D721Med (cell line): ENCODE measurements at places on chromosomes 13 and 19.
A peak's percentile ranks its signal among the peaks of the same experiment; 100 is the strongest.

- DNase-seq = no peak
These were observed 7.5 kb downstream of the DNM2 start for GRCh38 chr19:10725415-10725814.

- no peak for DNase-seq
These were observed 131.5 kb downstream of the GPC5 start for GRCh38 chr13:91529739-91530482.

GRCh38 chr13:33207615-33207961, 78.0 kb downstream of the STARD13 start:
- no peak for DNase-seq

DNA sequence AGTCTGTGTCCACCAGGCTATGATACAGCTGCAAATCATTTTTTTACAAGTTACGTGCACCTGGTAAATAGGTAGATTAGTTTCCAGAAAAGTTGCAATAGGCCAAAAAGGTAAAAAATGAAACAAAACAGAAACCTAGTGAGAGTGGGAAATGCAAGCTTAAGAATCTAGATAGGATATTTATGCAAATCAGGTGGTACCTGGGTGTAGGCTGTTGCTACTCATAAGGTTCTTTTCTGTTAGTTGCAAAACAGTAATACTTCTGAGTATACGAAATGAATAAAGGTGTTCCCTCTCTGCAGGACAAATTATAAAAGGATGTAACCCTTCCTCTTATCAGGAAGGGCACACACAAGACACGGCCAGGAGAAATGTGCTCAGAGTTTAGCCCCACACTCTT, 97.9 kb downstream of the UGGT2 start:
- DNase-seq = no peak

DNA sequence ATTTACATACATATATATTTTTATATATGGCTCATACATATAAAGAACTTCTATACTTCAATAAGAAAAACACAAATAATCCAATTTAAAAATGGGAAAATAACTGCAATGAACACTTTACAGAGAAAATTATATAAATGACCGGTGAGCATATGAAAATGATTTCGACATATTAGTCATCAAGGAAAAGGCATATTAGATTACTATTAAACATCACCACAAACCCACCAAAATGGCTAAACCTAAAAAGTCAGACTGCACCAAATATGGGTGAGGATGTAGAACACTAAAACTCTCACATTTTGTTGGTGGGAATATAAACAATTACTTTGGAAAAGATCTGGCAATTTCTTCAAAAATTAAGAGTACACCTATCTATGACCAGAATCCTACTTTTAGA, 316.2 kb downstream of the ENOX1 start:
- no peak for DNase-seq

- no peak for DNase-seq
These were observed 88.0 kb downstream of the ABCC4 start for GRCh38 chr13:95212983-95213850.

DNA sequence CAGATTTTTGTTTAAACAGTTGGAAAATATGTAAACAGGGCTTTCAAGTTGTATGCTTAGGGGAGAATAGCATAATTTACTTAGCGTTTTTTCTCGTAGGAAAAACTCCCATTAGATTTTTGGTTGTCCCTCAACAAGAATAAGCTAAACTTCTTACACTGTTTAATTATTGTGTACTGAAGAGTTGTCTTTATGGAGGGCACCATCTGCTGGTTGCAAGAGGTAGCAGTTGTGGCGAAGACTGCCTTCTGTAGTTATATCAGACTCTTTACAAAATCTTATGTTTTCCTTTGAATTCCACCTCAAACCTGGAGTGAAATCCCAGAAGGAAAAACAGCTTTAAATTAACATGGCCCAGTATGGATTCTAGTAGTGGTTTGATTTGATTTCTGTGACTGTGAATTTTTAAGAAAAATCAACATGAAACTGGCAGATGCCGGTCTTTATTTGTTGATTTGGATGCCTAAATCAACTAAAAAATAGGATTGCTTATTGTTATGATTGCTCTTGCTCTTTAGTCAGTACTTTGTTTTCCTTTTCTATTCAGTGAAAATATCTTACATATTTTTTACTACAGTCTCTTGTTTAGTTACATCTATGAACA, 53.4 kb downstream of the PDS5B start:
- no peak for DNase-seq

DNA sequence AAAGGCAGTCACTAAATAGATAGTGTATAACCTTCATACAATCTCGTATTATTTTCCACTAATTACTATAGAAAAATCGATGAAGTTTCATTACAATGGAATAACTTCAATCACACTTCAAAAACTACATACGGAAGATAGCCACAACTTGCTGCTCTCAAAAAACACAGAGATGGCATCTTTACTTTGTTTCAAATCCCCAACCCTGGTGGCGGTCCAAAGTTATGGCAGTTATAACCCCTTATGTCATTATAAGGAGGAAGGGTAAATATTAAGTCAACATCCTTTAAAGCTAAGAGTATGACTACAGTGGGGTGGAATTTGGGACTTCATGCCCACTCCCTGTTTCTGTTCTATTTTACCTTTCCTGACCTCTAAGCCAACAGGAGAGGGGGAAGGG, 146.5 kb downstream of the LACC1 start:
- DNase-seq = no peak

DNA sequence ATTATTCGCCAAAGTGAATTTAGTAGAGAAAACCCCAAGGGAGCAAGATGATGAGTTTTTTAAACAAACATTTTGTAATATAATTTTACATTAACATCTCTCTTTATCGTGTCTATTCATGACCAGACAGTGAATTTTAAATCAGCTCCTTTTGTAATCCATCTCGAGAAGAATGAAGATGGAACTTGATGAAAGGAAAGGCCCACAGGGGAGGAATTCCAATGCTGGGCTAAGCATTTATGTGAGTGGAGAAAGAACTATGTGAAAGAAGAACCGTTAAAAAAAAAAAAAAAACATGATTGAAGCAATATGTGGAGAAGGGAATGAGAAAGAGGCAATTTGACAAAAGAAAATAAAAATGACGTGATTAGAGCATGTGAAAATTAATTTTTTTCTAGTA, 170.6 kb downstream of the KCTD12 start:
- DNase-seq = no peak

GRCh38 chr19:19581391-19581790, 37.1 kb downstream of the PBX4 start:
- DNase-seq = no peak

DNA sequence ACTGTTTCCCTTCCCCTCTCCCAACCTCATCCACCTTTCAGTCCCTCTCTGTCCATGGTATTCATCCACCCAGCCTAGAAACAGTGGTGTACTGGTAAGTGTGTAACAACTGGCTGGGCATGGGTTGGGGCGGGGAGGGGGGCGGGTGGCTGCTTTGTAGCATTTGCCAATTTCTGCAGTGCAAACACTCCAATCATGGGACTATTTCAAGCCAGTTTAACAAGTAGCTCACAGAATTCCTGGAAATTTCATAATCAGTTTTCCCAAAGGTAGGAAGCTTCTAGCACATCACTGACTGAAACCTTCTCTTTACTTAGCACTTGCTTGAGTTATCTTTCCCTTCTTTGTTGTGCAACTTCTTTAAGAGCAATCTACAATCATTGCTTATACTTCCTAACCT, 100.8 kb upstream of the WASF3 start:
- no peak for DNase-seq

GRCh38 chr19:12603714-12604113, 6.9 kb downstream of the ZNF490 start:
- no peak for DNase-seq

GRCh38 chr13:74301258-74301935, 167.2 kb upstream of the KLF12 start:
- DNase-seq = no peak

GRCh38 chr13:107088061-107088460, 520.1 kb upstream of the ARGLU1 start:
- no peak for DNase-seq

GRCh38 chr19:6414793-6415590, 9.6 kb downstream of the KHSRP start:
- DNase-seq = peak; percentile 9

GRCh38 chr19:3108775-3109174, 14.6 kb downstream of the GNA11 start:
- peak; percentile 66 for DNase-seq

GRCh38 chr13:65783383-65783782, 1446.8 kb downstream of the PCDH9 start:
- no peak for DNase-seq

DNA sequence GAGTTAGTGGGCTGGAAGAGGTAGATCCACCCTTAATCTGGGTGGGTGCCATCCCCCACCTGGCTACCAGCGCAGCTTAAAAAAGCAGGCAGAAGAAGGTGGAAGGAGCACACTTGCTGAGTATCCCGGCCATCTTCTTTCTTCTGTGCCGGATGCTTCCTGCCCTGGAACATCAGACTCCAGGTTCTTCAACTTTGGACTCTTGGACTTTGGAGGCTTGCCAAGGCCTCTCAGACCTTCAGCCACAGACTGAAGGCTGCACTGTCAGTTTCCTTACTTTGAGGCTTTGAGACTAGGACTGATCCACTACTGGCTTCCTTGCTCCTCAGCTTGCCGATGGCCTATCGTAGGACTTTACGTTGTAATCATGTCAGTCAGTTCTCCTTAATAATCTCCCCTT, 127.6 kb upstream of the GPC6 start:
- DNase-seq = no peak

DNA sequence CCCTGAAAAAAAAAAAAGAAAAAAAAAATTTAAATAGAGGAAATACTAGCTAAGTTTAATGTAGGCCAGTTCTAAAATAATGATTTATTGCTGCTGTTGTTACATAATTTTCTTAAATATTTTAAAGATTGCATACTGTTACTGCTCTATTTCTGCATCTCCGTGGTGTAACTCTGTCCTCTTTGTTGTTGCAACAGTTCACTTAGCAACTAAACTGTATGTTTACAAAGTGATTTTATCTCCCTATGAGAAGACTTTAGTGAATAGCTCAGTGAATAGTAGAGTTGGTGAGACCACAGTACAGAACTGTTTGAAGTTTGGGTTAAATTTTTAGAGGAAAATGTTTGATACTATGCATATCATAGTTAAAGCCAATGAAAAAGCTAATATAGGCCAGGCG, 19.4 kb downstream of the BRCA2 start:
- no peak for DNase-seq

DNA sequence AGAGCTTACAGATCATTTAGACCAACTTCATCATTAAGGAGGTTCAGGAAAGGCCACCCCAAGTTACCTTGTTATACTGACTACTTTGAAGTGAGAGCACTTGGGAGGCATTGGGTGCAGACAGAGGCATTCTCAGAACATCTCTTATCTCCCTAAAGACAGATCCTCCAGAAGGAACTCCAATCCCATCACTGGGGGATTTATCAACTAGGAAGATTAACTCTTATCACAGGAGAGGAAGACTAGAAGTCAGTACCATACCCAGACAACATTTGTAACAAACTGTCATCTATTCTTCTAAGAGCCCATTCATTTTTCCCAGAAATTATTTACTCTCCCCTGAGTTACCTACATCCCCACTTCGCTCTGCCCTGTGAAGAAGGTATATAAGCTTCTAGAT, 5.8 kb upstream of the RFXAP start:
- DNase-seq = no peak

DNA sequence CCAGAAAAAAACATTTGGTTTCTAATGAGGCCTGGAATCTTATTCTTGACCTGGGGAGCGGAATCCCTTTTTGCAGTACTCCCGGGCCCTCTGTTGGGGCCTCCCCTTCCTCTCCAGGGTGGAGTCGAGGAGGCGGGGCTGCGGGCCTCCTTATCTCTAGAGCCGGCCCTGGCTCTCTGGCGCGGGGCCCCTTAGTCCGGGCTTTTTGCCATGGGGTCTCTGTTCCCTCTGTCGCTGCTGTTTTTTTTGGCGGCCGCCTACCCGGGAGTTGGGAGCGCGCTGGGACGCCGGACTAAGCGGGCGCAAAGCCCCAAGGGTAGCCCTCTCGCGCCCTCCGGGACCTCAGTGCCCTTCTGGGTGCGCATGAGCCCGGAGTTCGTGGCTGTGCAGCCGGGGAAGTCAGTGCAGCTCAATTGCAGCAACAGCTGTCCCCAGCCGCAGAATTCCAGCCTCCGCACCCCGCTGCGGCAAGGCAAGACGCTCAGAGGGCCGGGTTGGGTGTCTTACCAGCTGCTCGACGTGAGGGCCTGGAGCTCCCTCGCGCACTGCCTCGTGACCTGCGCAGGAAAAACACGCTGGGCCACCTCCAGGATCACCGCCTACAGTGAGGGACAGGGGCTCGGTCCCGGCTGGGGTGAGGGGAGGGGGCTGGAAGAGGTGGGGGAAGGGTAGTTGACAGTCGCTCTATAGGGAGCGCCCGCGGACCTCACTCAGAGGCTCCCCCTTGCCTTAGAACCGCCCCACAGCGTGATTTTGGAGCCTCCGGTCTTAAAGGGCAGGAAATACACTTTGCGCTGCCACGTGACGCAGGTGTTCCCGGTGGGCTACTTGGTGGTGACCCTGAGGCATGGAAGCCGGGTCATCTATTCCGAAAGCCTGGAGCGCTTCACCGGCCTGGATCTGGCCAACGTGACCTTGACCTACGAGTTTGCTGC, at the start of gene ICAM4:
Gene ICAM4 (plus strand): TSS at position 153 of the 935 bp plus-strand sequence. CDS start 58 bp downstream, at position 211.
- no peak for DNase-seq

GRCh38 chr19:35500611-35501010, 10.3 kb upstream of the KRTDAP start:
- DNase-seq = no peak

GRCh38 chr19:13012690-13013608, 17.7 kb downstream of the NFIX start:
- DNase-seq = no peak

DNA sequence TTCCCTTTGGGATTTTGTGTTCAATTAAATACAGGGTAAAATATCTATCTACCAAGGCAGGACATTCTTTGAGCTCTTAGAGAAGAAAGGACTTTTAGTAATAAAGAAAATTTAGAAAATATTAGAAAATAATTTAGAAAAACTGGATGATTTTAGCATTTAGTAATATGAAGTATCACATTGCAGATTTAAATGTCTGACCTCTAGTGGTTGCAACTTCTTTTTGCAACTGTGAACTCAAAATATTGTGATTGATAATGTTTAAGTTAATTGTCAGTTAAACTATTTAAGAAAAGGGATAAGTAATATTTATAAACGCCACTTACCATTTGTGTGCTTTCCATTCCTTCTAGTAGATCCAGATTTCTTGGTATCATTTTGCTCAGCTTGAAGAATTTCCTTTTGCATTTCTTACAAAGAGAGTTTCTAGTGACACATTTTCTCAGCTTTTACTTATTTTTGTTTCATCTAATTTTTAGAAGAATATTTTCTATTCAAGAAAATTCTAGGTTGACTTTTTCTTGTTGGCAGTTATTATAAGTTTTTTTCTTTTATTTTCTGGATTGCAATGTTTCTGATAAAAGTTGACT, 10.3 kb upstream of the POSTN start:
- DNase-seq = no peak

GRCh38 chr19:38524994-38525634, 91.6 kb downstream of the RYR1 start:
- no peak for DNase-seq

GRCh38 chr13:113087923-113088690, 17.5 kb upstream of the F7 start:
- no peak for DNase-seq

GRCh38 chr19:292281-292884, 1.2 kb upstream of the PLPP2 start:
- DNase-seq = no peak

- no peak for DNase-seq
These were observed 12.4 kb upstream of the AKAP11 start for GRCh38 chr13:42259515-42259914.

- no peak for DNase-seq
These were observed 1.0 kb upstream of the BCAM start for GRCh38 chr19:44807652-44808462.

GRCh38 chr19:41882568-41883462, at the start of gene ARHGEF1:
Gene ARHGEF1, plus strand, starts transcription at chr19:41883184. Its CDS starts 4,899 bp downstream, at chr19:41888083.
- DNase-seq = no peak
